ENCODE measurements at places on chromosomes 4 and X.

DNA sequence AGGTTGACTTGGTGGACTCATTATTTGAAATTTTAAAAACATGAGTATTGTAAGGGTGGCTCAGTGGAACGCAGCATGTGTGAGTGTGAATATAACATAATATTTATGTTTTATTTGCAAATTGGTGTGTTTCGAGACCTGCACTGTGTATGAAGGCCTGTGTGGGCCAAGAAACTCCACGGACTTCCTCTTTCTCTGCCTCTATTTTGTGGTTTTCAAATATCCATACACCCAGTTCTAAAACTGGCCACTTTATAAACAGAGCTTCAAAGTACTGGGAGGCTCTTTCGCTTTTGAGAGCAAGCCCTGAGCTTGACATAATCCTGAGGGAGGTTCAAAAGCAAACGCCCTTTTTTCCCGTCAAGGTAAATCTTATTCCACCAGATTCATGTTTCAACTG lies 187.7 kb downstream of the GPAT3 start:
- no peak for DNase-seq

DNA sequence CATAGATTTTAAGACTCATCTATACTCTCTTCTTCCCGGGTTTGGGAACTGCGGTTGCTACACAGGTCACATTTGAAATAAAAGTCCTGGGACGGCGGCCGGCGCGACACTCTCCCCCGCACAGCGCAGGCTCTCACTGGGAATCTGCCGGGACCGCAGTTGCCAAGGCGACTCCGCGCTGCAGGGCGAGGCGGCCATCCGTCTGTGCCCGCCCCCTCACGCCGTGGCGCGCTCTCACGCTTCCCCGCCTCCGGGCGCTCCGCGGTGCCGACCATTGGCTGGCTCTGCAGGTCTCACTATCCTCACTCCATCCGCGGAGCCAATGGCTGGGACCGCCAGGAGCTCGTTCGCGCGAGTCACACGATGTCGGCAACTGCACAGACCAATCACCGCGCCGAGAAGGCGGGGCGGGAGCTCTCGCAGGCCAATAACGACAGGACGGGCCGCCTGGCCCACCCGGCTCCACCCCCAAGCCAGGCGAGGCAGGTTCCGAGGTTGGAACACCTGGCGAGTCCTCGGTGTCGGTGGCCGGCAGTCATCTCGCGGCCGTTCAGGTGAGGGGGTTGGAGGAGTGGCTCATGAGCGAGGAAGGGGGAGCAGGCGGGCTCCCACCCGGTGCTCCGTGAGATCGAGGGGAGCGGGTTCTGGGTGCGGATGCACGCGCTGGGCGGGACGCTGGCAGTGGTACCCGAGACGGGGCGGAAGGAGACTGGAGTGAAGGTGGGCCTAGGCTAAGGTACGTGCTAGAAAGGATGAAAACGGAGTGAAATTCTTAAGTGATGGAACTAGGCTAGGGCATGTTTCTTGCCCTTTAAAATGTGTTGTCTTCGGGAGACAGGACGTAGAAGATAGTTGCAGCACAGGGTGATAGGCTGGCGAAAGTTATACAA lies at the start of gene MSMO1:
MSMO1 (plus strand) TSS at position 459 of the 890 bp plus-strand sequence. CDS start 5,702 bp downstream, outside the sequence.
- DNase-seq = peak; percentile 98

DNA sequence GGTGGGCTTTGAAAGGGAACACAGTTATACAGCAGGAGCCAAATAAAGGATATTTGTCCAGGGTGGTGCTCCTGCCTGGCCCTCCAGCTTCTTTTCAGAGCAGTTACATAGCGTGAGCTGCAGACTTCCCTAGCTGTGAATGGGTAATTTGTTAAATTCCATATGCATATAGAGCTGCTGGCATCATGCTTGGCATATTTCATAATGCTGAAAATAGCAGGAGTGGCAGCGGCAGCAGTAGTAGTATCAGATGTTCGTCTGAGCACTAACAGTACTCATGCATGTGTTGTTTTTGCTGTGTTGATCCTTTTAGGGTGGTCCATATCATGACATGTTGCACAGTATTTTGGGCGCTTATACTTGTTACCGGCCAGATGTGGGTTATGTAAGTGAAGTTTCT lies 33.6 kb upstream of the TADA2B start:
- DNase-seq = no peak

- DNase-seq = no peak
Observed at GRCh38 chr4:174340714-174341113, 57.0 kb downstream of the CEP44 start.

DNA sequence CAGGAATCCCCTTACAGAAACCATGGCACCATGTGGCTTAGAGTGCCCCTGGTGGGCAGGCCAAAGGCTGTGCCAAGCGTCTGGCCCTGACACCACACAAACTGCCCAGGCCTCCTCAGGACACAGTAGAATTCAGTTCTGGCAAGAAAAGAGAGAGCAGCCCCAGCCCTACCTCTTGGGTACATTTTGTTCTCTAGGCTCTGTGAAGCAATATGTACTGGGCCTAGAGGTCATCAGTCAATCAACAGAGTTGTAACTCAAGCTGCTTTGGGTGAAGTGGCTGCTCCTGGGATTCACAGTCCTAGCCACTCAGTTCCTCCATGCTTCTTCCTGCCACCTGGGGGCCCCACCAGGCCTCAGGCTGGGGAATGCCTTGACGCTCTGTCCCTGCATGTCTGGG lies 158.1 kb upstream of the MAMLD1 start:
- no peak for DNase-seq

- no peak for DNase-seq
Observed at GRCh38 chr4:76084542-76084941, 10.0 kb downstream of the ART3 start.

DNA sequence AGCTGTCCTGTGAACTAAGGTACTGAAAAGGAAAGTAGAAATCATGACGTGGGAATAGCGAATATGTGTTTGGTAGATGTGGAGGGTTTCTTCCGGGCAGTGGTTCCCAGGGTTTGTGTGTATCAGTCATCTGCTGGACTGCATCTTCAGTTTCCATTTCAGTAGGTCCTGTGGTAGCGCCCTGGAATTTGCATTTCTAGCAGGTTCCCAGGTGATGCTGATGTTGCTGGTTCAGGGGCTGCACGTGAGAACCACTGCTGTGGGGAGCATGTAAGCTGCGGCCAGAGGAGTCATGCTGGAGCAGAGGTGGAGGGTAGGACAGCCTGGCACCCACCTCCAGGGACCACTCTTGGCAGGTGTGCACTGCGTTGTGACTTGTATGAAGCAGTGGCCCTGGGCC lies 47.1 kb downstream of the ARHGAP10 start:
- no peak for DNase-seq

DNA sequence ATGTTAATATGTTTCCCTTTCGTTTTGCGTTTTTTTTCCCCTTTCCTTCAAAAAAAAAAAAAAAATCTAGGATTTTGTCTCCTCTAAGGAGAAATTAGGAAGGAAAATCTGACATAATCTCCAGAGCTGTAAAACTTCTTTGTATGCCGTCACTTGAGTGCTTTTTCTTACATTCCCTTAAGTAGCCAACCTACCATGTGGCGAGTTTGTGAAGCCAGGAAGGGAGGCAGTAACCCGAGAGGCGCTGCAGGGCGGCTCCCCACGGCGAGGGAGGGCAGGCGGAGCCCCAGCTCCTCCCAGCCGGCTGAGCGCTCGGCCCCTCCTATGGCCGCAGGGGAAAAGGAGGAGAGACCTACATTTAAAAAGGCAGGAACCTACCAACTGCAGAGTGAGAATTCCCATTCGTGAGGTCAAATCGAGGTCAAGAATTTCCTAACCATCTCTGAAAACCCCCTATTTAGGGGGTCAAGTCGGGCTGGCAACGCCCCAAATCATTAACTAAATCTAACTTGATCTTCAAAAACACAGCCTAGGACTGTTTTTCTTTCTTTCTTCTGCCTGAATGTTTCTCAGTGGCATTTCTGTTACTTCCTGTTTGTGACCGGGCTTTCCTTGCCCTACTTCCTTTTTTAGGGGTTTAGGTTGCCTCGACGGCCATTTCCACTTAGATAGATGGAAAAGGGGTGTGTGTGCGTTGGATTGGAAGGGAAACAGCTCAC lies 345.1 kb upstream of the KLF3 start:
- DNase-seq = peak; percentile 82

- DNase-seq = no peak
Observed at GRCh38 chr4:127709456-127709855, 20.7 kb upstream of the SLC25A31 start.

- DNase-seq = peak; percentile 66
Observed at GRCh38 chr4:15765910-15766697, 12.0 kb upstream of the CD38 start.

DNA sequence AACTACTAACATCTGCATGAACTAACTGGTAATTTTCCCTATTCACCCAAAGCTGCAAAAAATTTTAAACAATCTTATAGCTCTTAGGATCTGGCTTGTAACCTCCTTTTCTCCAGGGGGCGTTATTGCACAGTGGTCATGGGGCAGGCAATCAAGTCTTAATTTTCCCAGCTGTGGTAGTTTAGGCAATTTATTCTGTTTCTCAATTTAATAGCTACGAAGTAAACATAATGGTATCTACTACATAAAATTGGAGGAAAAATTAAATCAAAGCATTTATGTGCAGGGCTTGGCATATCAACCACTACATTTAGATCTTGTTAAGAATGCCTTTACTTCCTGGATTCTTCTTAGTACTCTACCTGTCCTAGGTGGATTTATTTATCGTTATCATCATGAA lies 137.4 kb upstream of the GUCY1A1 start:
- DNase-seq = no peak

- DNase-seq = no peak
Observed at GRCh38 chr4:60884587-60884986, 315.5 kb upstream of the ADGRL3 start.

- peak; percentile 77 for DNase-seq
Observed at GRCh38 chr4:38804654-38805295, at the start of gene TLR1. Gene TLR1, minus strand, starts transcription at chr4:38804791. Its CDS starts 5,960 bp downstream, at chr4:38798831.

GRCh38 chr4:53598483-53598882 lies 7.2 kb upstream of the LNX1 start:
- DNase-seq = no peak

DNA sequence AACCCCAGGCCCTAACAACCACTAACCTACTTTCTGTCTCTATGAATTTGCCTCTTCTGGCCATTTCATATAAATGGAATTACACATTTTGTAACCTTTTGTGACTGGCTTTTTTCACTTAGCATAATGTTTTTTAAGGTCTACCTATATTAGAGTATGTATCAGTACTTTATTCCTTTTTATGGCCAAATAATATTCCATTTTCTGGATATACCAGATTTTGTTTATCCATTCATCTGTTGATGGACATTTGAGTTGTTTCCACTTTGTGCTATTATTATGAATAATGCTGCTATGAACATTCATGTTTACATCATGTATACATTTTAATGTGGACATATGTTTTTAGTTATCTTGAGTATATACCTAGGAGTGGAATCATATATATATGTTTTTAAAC lies 35.5 kb downstream of the REPS2 start:
- no peak for DNase-seq

DNA sequence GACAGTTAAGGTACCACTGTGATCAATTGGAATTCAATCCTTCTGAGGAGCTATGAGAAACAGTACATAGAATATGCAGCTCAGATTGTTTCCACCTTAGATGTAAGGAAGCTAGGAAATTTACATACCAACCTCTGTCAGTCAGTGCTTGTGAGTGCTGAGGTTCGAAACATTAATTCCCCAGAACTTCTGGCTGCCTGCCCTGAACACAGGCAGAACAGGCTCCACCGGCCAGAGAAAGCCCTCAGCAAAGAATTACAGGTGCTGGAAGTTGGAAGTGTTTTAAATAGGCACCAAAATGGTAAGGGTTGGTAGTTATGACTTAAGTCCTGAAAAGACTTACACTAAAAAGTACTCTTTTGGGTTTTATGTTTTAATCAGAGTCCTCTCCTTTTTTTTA lies 651.8 kb downstream of the C4orf33 start:
- no peak for DNase-seq

GRCh38 chrX:84216406-84216805 lies 28.4 kb upstream of the RPS6KA6 start:
- DNase-seq = no peak

- DNase-seq = no peak
Observed at GRCh38 chr4:184096561-184097240, 121.0 kb downstream of the ENPP6 start.

GRCh38 chr4:13169731-13170525 lies 314.2 kb downstream of the RAB28 start:
- DNase-seq = no peak

DNA sequence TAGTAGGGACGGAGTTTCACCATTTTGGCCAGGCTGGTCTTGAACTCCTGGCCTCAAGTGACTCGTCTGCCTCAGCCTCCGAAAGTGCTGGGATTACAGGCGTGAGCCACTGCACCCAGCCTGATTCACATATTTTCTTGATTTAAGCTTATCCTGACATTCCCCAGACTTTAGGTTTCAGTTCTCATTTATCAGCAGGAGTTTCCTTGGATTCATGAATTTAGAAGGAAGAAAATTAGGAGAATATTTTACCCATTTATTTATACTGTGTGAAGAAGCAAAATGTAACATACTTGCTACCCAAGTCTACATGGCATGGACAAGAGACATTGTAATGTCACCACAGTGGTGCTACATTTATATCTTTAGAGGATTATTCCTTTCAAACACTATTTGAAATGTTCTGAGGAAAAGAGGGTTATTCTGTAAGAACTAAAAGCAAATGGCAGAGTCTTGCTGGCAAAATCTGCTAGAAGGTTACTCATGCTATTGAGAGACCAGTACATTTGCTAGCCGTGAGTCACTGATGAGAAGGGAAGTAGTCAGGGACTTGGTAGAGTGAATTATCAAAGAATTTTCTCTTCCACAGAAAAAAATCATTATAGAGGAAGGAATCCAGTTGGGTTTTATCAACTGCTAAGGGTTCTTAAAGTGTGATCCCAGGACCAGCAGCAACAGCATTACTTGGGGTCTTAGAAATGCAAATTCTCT lies 26.1 kb upstream of the CFAP299 start:
- DNase-seq = no peak

DNA sequence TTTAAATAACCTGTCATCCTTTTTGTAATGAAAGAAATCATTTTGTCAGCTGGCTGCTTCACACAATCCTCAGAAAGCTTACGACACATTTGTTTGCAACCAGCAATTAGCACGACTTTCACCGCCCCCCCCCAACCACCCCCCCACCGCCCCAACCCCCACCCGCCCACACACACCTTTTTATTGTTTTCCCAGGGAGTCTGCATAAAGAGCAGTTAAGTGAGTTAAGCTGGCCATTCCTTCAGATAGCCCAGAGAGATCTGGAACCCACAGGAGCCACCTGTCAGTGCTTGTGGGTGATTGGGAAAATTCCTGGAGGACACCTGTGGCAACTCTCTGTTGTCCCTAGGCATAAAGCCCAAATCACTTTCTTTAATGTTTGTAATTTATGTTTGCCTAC lies 175.7 kb upstream of the FMR1 start:
- no peak for DNase-seq

- no peak for DNase-seq
Observed at GRCh38 chr4:127082986-127083385, 549.8 kb upstream of the INTU start.

Data from CD4-positive, alpha-beta T cell treated with Interleukin-17A for 1 hour (primary cell).